ENCODE measurements at places on chromosomes 1 and 21.

- no peaks in the 10 kb centered on the region for H3K4me1 ChIP-seq
- no peak for DNase-seq
- no peaks in the 10 kb centered on the region for H3K36me3 ChIP-seq
- no peak overlapping the region for H3K27ac ChIP-seq
- H3K27me3 ChIP-seq: no peaks in the 10 kb centered on the region
These were observed 133.7 kb upstream of the RUNX3 start for GRCh38 chr1:25063591-25064416.

GRCh38 chr1:42214447-42214871 is 49.9 kb upstream of the GUCA2A start:
- peaks cover 18% of the 10 kb centered on the region for H3K4me1 ChIP-seq
- DNase-seq: no peak
- no peaks in the 10 kb centered on the region for H3K27me3 ChIP-seq

GRCh38 chr1:172139196-172139595 is 281.3 kb upstream of the C1orf105 start:
- H3K4me3 ChIP-seq: no peak overlapping the region
- H3K27ac ChIP-seq: no peak overlapping the region
- no peaks in the 10 kb centered on the region for H3K36me3 ChIP-seq
- H3K4me1 ChIP-seq: peaks cover 30% of the 10 kb centered on the region

- no peak overlapping the region for H3K27ac ChIP-seq
- DNase-seq: peak; percentile 3
- H3K4me1 ChIP-seq: no peaks in the 10 kb centered on the region
- no peaks in the 10 kb centered on the region for H3K36me3 ChIP-seq
- no peak overlapping the region for H3K4me3 ChIP-seq
- H3K27me3 ChIP-seq: no peaks in the 10 kb centered on the region
These were observed 247.2 kb downstream of the DUSP10 start for GRCh38 chr1:221494670-221495069.

GRCh38 chr1:22500058-22500457 is 48.4 kb downstream of the ZBTB40 start:
- peaks cover 10% of the 10 kb centered on the region for H3K4me1 ChIP-seq
- H3K27ac ChIP-seq: no peak overlapping the region
- no peak overlapping the region for H3K4me3 ChIP-seq

DNA sequence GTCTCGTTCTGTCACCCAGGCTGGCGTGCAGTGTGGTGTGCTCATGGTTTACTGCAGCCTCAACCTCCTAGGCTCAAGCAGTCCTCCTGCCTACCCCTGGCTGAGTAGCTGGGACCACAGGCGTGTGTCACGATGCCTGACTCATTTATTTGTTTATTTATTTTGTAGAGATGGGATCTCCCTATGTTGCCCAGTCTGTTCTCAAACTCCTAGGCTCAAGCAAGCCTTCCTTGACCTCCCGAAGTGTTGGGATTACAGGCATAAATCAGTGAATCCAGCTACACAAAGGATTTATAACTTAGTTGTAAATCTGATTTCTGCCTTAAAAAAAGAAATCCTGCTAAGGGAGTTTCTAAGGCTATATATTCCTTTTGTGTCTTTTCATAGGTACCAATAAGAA is 30.5 kb upstream of the ZNF496 start:
- H3K27me3 ChIP-seq: no peaks in the 10 kb centered on the region
- no peak overlapping the region for H3K27ac ChIP-seq
- H3K4me1 ChIP-seq: peaks cover 18% of the 10 kb centered on the region

DNA sequence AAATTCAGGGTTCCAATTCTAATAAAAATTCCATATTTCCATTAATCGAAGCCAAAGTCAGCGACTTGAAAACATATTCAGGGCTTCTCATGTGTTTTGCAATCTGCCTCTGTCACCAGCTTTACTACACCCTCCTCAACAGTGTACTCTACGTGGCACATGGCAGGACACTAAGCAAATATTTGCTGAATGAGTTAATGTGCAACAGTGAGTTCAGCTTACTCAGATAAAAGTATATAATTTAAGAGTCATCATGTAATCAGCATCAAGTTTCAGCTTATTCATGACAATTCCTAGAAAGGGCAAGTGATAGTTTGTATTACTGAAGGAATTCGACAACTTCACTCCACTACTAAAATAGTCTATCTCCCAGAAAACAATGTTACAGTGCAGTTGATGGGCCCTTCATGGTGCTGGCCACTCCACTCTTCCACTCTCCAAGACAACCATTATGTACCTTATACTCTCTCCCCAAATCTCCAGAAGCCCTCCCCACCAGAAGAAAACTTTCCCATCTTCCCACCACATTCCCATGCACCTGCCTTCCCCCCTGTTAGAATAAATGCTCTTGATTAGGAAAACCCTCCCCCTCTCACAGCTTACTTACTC is 97.3 kb downstream of the TTLL7 start:
- no peaks in the 10 kb centered on the region for H3K27me3 ChIP-seq
- H3K4me1 ChIP-seq: no peaks in the 10 kb centered on the region
- H3K27ac ChIP-seq: no peak overlapping the region
- DNase-seq: no peak
- no peaks in the 10 kb centered on the region for H3K36me3 ChIP-seq
- H3K4me3 ChIP-seq: no peak overlapping the region

- H3K36me3 ChIP-seq: no peaks in the 10 kb centered on the region
- H3K27ac ChIP-seq: no peak overlapping the region
- peaks cover 18% of the 10 kb centered on the region for H3K4me1 ChIP-seq
- no peaks in the 10 kb centered on the region for H3K27me3 ChIP-seq
- DNase-seq: no peak
These were observed 65.0 kb upstream of the POU3F1 start for GRCh38 chr1:38111589-38111988.

GRCh38 chr1:38929054-38929453 is 12.6 kb downstream of the RHBDL2 start:
- peaks cover 9% of the 10 kb centered on the region for H3K4me1 ChIP-seq
- no peaks in the 10 kb centered on the region for H3K27me3 ChIP-seq
- H3K4me3 ChIP-seq: no peak overlapping the region
- no peak overlapping the region for H3K27ac ChIP-seq

DNA sequence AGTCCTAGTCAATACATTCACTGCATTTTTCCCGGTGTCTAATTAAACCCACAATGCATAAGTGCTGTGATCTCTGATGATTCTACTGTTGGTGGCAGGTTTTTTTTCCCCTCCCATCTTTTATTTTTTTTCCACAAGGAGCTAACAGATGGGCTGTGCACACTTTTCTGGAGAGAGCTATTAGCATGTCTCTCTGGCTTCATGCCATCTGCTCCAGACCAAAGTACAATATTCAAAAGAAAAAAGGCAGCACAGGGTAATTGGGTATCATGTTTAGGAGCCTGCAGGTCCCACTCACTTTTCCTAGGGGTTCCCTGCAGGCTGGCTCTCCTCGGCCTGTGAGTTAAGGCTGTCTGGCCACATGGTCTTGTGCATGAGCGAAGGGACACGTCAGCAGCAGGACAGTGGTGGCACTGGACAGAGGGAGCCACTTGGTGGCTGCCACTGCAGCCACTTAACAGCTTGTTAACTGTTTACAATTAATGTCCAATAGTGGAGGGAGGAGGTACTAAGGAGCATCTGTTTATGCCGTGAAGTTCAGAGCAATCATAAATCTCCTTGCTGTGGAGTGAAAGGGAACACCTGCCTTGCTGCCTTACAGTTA is 53.5 kb upstream of the C8B start:
- H3K27me3 ChIP-seq: no peaks in the 10 kb centered on the region
- H3K4me1 ChIP-seq: no peaks in the 10 kb centered on the region
- H3K4me3 ChIP-seq: no peak overlapping the region

GRCh38 chr1:192376374-192376773 is 59.6 kb downstream of the RGS21 start:
- no peak for DNase-seq
- no peaks in the 10 kb centered on the region for H3K27me3 ChIP-seq
- no peak overlapping the region for H3K27ac ChIP-seq
- H3K36me3 ChIP-seq: no peaks in the 10 kb centered on the region

DNA sequence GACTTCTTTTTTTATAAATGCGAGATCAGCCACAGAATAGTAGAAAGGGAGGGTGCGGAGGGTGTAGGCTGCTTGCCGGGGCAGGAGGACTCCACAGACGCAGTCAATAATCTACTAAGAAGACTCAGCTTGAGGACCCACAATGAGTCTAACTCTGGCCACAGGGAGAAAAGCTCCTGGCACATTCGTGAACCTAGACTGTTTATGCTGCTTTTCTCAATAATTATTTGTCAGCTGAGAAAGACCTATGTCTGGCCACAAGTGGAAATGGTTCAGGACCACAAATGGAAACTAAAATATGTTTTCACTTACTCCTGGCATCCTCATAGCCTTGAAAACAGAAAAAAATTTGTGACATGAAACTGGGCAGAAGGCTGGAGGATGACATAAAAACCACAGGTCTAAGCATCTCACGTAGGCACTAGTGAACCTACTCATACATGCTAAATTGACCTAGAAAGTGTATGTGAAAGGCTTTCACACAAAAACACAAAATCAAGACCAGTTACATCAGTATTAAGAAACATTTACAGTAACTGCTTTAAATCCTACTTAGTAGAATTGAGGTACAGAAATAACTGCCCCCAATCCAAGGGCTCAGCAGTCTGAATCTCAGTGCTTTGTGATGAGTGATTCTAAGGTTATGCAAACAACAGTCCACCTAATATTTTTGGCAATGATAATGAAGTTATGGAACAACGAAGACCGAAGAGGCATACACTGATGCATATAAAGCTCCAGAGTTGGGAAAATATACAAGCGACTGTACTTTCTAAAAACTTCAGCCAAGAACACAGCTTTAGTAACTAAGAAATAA is 159.5 kb downstream of the SLC45A1 start:
- no peaks in the 10 kb centered on the region for H3K36me3 ChIP-seq
- no peaks in the 10 kb centered on the region for H3K27me3 ChIP-seq

- no peak for DNase-seq
- H3K4me3 ChIP-seq: no peak overlapping the region
- H3K27ac ChIP-seq: no peak overlapping the region
- H3K27me3 ChIP-seq: peaks cover 22% of the 10 kb centered on the region
- H3K36me3 ChIP-seq: no peaks in the 10 kb centered on the region
These were observed 9.9 kb upstream of the PLEKHG5 start for GRCh38 chr1:6501279-6501813.

GRCh38 chr21:34795175-34795547 is 126.4 kb downstream of the CLIC6 start:
- H3K27ac ChIP-seq: no peak overlapping the region
- no peak overlapping the region for H3K4me3 ChIP-seq
- H3K4me1 ChIP-seq: 0 out of 2 replicates have a peak, but pooled peaks cover 4% of the 10 kb centered on the region
- no peaks in the 10 kb centered on the region for H3K36me3 ChIP-seq
- no peaks in the 10 kb centered on the region for H3K27me3 ChIP-seq

GRCh38 chr1:2339206-2340085 is 51.9 kb downstream of the MORN1 start:
- no peaks in the 10 kb centered on the region for H3K4me1 ChIP-seq
- no peaks in the 10 kb centered on the region for H3K27me3 ChIP-seq
- no peaks in the 10 kb centered on the region for H3K36me3 ChIP-seq
- H3K4me3 ChIP-seq: no peak overlapping the region
- no peak for DNase-seq

DNA sequence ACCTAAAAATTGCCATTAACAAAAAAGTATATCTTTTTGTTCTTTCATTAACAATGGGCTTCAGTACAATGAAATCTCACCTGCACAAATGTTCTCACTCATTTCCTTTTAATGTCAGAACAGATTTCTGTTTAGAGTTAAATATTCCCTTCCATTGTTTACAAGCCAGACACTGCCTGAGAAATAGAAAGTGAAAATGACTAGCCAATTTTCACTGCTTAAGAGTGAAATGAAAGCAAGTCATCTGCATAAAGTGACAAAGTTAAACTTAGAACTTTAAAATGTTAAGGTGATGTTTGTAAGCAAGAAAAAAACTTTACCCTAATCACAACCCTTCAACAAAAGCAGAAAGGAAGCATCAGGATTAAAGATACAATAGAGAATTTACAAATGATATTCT is 27.5 kb downstream of the COA6 start:
- H3K4me1 ChIP-seq: no peaks in the 10 kb centered on the region
- H3K27me3 ChIP-seq: no peaks in the 10 kb centered on the region

- no peaks in the 10 kb centered on the region for H3K36me3 ChIP-seq
- H3K27me3 ChIP-seq: no peaks in the 10 kb centered on the region
- no peaks in the 10 kb centered on the region for H3K4me1 ChIP-seq
- DNase-seq: peak; percentile 91
These were observed 39.4 kb downstream of the ZP4 start for GRCh38 chr1:237851210-237851845.

DNA sequence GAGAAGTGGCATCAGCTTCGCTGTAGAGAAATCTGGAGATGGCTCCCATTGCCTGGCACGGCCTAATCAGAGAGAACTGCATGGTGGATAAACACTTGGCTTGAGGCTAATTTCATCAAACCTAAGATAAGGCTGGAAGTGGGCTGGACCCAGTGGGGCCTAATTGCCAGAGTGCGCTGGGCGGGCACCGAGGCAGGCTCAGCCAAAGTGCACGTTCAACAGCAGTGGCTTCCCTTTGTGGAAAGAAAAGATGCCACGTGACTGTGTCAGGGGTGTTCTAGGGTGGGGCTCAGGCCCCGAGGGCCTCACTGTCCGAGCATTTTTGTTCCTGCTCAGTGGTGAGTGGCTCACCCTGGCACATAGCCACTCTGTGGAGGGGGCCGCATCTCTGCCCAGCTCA is 5.8 kb downstream of the PLCH2 start:
- no peaks in the 10 kb centered on the region for H3K36me3 ChIP-seq
- no peaks in the 10 kb centered on the region for H3K27me3 ChIP-seq
- DNase-seq: no peak
- H3K27ac ChIP-seq: no peak overlapping the region
- no peaks in the 10 kb centered on the region for H3K4me1 ChIP-seq
- no peak overlapping the region for H3K4me3 ChIP-seq

- no peak overlapping the region for H3K4me3 ChIP-seq
- no peaks in the 10 kb centered on the region for H3K27me3 ChIP-seq
- no peak for DNase-seq
- H3K36me3 ChIP-seq: peaks cover 4% of the 10 kb centered on the region
- no peak overlapping the region for H3K27ac ChIP-seq
These were observed 5.9 kb downstream of the TMEM201 start for GRCh38 chr1:9594471-9595155.

DNA sequence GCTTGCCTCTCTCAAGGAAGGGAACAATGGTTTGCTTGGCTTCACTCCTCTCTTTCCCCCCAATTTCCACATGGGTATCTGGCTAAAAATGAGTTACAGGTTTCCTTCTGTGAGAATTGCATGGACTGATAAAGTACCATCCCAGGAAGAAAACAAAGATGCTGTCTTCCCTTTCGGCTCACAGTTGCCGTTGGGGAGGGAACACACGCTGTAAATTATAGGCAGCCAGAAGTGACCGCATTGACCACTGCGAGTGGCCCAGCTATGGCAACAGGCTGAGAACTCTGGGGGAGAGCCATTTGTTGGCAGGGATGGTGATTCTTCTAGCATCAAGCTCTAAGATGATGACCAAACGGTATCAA is 2.9 kb downstream of the RUNX1 start:
- H3K4me1 ChIP-seq: peaks cover 3% of the 10 kb centered on the region
- no peak overlapping the region for H3K27ac ChIP-seq
- no peak for DNase-seq
- no peak overlapping the region for H3K4me3 ChIP-seq

- H3K27me3 ChIP-seq: peaks cover 66% of the 10 kb centered on the region
- H3K4me3 ChIP-seq: peak overlapping the region; percentile 33
- H3K36me3 ChIP-seq: no peaks in the 10 kb centered on the region
- H3K4me1 ChIP-seq: peaks cover 58% of the 10 kb centered on the region
- H3K27ac ChIP-seq: no peak overlapping the region
- no peak for DNase-seq
These were observed 26.4 kb downstream of the OPTC start for GRCh38 chr1:203520315-203520714.

GRCh38 chr1:10932088-10932487 is 80.4 kb upstream of the TARDBP start:
- no peak overlapping the region for H3K4me3 ChIP-seq
- H3K27ac ChIP-seq: no peak overlapping the region
- no peaks in the 10 kb centered on the region for H3K36me3 ChIP-seq
- H3K4me1 ChIP-seq: peaks cover 6% of the 10 kb centered on the region
- no peak for DNase-seq
- 0 out of 2 replicates have a peak, but pooled peaks cover 3% of the 10 kb centered on the region for H3K27me3 ChIP-seq

Measured in GM23338 (cell line).